ENCODE measurements at places on chromosomes 7 and 10.

DNA sequence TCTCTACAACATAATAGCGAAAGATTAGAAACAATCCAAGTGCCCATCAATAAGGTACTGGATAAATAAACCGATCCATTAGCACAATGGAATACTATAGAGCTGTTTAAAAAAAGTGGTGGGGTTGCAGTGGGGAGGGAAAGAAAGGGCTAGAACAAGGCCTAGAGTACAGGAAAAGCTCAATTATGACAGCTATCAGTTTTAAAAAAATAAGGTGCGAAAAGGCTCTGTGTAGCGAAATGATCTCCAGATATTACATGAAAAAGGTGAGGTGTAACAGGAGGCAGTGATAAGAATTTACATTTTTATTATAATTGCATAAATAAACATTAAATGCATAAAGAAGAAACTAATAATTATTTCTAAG lies 30.8 kb downstream of the CYTH3 start:
- DNase-seq, result no peak

GRCh38 chr10:62163024-62163423 lies 105.6 kb downstream of the RTKN2 start:
- no peak for DNase-seq

- no peak for DNase-seq
These were observed 24.3 kb downstream of the HTRA1 start for GRCh38 chr10:122485670-122486069.

DNA sequence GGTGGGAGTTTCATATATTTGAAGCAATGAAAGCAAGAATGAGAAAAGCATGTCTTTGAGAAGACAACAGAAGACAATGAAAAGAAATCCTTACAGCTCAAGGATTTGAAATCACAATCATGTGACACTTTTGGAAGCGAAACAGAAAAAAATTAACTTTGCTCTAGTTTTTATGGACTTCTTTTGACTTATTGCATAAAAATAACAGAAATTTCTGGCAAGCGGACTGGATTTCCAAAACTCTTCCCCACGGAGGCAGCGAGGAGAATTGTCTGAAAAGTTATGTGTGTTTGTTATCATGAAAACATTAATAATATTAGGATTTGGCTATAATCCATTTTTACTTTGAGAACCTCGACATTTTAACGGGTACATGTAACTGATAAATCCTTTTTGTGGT lies 223.3 kb downstream of the LRMDA start:
- no peak for DNase-seq

DNA sequence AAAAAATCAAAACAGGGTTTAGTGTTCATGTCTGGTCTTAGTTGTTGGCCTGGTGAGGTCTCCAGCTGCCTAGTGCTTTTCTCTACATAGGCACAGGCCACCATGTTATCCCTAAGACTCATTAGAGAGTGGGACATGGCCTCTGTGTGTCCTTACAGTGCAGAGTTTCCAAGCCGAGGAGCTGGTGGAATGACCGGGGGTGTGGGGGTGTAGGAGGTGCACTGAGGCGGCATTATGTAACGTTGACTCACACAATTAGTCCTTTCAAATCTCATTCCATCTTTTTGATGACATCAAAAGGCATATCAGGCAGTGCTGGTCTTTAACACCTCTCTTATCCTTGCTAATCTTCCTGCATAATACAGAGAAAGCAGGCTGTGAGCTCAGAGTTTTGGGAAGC lies 71.3 kb downstream of the MTPN start:
- DNase-seq, result no peak

GRCh38 chr10:96570983-96571964 lies 15.5 kb downstream of the TM9SF3 start:
- DNase-seq, result no peak

- DNase-seq, result no peak
These were observed 8.3 kb downstream of the PI4K2A start for GRCh38 chr10:97648562-97649404.

DNA sequence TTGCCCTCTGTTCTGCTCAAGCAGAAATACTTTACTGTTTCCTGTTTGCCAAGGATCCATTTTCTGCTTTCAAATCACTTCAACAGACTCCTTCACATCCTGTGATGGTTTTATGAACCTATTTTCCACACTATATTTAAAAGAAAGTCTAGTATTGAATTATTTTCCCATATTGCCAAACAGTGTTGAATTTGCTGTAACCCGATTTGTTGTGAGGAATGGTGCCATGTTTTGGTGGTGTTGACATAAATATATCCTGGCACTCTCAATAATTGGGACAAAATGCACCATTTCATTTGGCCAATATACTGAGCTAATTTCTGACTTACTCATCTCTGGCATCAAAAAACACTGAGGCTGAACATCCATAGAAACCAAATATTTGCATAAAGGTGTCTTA lies 615.4 kb upstream of the SEMA3D start:
- DNase-seq, result no peak
